ENCODE measurements at places on chromosomes 12 and 14. TPM values are rescaled to one million over a fixed set of nuclear protein-coding genes. Genes with fewer than 3 reads are reported as not detected.

DNA sequence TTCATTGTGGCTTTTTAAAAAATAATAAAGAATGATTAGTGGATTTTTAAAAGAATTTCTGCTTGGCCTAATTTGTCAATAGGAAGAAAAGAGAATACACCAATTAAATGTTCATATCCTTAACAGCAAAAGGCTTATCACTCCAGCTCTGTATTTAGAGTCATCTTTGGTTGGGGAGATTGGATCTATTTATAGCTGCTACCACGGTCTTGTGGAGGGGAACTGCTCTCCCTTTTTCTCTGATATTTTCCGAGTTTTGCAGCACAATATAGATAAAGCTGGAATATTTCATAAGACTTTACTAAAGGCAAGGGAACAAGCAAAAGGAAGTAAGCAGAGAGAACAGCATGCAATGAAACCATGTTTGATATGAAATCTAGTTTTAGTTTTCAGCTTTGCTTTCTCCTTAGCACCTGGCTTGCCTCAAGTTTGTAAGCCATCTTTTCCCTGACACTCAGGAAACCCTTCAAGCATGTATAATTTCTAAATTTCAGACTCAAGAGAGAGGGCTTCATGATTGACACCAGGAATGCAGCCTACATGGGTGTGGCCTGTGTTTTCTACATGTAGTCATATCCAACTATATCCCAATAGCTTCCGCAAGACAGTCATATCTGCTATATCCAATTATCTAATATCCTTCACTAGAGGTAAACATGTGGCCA lies 35.2 kb downstream of the BRMS1L start:
- DNase-seq = no peak

DNA sequence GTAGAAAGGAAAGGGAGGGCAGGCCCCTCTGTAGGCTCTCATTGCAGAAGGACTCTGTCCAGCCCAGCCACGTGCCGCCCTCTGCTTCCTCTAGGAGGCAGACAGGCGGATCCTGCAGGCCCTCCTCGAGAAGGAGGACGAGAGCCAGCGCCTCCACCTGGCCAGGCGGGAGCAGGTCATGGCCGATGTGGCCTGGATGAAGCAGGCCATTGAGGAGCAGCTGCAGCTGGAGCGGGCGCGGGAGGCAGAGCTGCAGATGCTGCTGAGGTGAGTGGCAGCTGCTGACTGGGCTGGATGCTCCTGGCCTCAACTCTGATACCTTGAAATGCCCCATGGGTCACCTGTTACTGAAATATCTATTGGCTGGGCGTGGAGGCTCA lies 10.9 kb downstream of the TCHP start:
- no peak for DNase-seq

DNA sequence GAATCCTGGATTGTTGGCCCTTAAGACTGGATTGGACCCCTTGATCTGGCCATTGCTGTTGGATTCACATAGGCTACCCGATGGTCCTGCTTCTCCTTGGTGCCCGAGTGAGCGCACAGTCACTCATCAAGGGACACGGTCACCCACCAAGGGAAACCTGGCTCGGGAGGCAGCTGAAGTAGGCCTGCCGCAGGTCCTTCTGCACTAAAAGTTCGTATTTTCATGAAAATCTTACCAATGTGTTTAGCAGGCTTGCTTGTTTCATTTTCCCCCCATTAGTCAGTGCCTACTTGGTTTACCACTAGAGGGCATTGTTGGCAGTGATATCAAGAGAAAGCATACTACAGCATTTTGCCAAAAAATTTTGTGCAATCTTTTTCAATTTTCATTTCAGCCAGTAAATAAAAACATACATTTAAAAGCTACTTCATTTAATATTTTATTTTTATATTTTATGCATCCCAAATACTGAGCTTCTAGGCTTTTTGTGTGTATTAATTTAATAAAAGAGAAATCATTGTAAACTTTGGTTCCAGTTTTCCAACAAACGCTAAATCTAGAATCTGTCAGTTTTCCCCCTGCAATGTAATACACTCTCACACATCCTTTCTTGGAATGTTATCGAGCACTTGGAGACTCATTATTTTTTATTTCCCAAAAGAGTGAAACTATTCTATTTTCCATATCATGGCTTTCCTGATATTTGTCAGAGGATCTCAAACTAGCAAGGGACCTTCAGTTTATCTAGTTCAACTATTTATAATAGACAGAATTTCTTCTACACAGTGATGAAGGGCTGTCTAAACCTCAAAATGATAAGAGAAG lies 116.7 kb downstream of the LMNTD1 start:
- DNase-seq = no peak

- no peak for DNase-seq
These were observed 9.3 kb upstream of the PRIMA1 start for GRCh38 chr14:93797536-93797935.

DNA sequence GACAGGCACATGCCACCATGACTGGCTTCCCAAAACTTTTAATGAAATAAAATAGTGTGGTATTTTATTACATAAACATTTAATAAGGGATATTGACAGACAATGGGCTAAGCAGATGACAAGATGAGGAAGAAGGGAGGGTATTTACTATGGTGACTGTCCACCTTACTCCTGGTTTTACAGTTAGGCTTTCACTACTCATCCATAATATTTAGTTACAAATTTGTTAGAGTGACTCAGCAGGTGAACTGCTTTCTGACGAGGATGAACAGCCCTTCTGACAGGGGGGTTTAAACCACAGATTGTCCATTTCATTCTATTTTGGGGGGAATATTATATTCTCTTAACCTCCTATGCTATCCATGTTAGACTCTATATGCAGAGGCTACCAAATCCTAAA lies 3.6 kb upstream of the PALS1 start:
- DNase-seq = no peak

GRCh38 chr14:58082491-58083098 lies 69.4 kb downstream of the ARMH4 start:
- no peak for DNase-seq

- DNase-seq = no peak
These were observed 130.4 kb downstream of the DAAM1 start for GRCh38 chr14:59318908-59319307.

GRCh38 chr14:73758392-73759182 lies 44.4 kb upstream of the PNMA1 start:
- DNase-seq = peak; percentile 96

The CCDC92 gene
- 20.7 TPM for polyA plus RNA-seq

The CCDC85C gene
- 1.9 TPM for polyA plus RNA-seq

The BCL2L14 gene
- 0.13 TPM for polyA plus RNA-seq

The CLEC14A gene
- 4.1 TPM for polyA plus RNA-seq

The GALNT16 gene
- 2.1 TPM for polyA plus RNA-seq

The TSHR gene
- 0.22 TPM for polyA plus RNA-seq

The SYCP3 gene
- 0.64 TPM for polyA plus RNA-seq

The SPRYD4 gene
- polyA plus RNA-seq = 1.8 TPM

The EID3 gene
- polyA plus RNA-seq = 3.5 TPM

The RTL1 gene
- polyA plus RNA-seq = under 0.01 TPM

The NYNRIN gene
- 2.7 TPM for polyA plus RNA-seq

All from spleen (tissue), 13 donors.